ENCODE measurements at places on chromosomes 7 and 10.

DNA sequence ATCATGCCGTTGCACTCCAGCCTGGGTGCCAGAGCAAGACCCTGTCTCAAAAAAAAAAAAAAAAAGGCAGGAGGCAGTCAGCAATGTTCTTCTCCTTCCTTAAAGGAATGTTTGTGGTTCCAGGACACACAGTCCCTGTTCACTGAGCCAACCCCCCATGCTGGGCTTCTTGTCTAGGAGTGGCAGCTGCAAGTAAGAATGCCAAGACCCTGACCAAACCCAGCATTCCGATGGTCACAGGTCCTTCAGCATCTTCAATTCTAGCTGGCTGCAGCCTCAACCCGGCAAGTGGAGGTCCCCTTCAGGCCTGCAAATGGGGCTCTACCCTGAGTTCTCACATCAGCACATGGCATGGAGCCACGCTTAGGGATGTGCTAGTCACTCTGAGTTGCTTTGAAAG lies 38.2 kb upstream of the CUX1 start:
- DNase-seq = no peak

DNA sequence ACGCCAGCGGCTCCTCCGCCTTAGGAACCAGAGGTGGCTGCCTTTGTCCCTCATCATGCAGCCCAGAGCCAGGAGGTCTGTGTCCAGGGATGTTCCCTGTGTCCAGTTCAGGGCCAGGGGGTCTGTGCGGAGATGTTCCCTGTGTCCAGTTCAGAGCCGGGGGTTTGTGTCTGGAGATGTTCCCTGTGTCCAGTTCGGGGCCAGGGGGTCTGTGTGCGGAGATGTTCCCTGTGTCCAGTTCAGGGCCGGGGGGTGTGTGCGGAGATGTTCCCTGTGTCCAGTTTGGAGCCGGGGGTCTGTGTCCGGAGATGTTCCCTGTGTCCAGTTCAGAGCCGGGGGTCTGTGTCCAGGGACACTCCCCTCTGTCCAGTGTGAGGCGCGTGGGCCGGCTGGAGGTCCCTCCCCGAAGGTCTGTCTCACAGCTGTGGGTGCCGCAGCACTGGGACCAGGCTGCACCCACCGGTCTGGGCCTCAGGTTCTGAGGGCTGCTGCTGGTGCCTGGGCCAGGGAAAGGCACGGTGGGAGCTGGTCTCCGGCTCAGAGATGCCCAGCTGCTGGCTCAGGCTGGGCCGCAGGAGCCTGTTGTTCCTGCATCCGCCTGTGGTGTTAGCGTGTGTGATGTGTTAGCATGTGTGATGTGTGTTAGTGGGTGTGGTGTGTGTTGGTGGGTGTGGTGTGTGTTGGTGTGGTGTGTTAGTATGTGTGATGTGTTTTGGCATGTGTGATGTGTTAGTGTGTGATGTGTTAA lies 67.9 kb upstream of the CFAP46 start:
- DNase-seq = no peak

DNA sequence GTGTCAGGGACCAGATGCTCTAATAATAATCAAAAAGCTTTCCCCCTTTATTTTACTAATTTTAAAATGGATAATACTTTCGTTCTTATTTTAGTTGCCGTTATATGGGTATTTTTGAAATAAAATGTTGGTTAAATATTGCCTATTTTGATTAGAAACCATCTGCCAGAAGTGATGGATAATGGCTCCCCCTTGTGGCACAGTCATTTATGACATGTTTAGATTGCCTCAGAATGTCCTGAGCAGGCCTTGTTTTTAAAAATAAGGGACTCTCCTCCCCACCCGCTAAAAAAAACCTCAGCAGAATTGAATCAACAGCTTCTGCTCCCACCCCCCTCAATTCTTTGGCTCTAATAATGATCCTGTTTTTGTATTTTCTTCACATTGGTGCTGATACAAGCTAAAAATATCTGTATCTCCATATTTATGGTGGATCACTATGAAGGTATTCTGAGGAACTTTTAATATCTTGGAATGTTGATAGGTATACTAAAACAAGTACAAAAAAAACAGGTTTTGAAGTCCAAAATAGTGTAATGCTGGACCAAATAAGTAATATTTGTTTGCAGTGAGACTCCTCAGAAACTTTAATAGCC lies 38.8 kb downstream of the TMEM60 start:
- DNase-seq = peak; percentile 72

DNA sequence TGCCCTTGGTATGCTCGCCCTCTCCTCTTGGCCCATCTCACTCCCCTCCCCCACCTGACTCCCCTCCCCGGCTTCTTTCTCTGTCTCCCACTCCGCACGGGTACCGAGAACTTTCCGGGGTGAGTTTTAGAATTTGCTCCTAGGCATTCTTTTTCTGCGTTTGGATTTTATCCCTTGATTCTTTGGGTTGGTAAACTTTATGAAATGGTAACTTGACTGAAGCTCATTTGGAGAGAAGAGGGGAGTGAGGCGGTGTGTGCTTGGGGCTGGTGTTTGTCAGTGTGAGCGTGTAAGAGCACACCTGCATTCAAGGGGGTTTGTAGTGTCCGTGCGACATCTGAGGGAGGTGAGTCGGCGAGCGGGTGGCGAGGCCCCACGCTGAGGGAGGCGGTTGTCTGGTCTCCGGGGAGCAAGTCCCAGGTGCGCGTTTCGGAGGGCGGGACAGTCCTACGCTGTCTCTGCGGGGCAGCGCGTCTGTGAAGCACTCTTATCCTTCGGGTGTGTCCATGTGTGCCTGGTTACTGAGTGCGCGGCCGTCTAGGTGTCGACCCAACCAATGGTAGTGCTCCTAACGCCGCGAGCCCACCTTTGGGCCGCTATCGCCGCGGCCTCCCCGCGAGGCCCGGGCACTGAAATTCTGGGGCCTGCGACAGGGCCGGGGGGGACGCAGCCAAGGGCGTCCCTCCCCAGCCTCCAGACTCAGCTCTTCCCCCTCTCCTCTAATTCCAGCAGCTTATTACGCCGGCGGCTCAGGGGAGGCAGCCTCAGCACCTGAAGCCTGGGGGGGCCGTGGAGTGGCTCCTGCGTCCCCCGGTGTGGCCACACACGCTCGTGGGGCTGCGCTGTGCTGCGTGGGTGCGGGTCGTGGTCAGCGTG lies 2.6 kb upstream of the ZNF503 start:
- DNase-seq = peak; percentile 60

- DNase-seq = no peak
Measured at GRCh38 chr7:16805441-16805840, 642 bp upstream of the AGR2 start.
